ENCODE measurements at places on chromosomes 4 and X.

- DNase-seq = no peak
These were observed 91.8 kb downstream of the PDE5A start for GRCh38 chr4:119536572-119537528.

DNA sequence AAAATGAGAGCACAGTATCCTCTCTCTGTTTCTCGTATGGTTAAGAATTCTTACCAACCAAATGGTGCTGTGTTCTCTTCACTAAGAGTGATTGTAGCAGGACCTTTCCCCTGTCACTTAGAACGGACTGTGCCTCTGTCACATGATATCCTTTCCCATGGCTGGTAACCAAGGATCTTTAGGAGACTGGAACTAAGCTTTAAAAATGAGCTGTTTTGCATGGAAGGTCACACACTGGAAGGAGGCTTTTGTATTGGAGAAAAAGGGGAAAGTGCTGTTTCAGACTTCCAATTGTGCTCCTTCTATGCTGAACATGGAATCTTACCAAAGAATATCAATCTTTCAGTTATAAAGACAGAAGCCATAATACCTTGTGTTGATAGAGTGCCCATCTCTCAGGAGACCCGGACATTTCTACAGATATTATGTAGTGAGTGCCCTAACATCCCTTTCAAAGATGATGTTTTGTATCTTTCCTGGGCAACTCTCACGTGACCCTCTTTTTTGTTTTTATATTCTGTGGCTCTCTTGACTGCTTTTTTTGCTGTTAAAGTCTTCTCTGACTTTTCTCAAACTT, 148.6 kb downstream of the SLC4A4 start:
- no peak for DNase-seq

GRCh38 chr4:143443728-143444127, 69.8 kb upstream of the SMARCA5 start:
- DNase-seq = no peak

GRCh38 chr4:67684839-67685531, 16.0 kb downstream of the UBA6 start:
- no peak for DNase-seq

GRCh38 chrX:120464411-120464810, 4.7 kb downstream of the LAMP2 start:
- DNase-seq = no peak

DNA sequence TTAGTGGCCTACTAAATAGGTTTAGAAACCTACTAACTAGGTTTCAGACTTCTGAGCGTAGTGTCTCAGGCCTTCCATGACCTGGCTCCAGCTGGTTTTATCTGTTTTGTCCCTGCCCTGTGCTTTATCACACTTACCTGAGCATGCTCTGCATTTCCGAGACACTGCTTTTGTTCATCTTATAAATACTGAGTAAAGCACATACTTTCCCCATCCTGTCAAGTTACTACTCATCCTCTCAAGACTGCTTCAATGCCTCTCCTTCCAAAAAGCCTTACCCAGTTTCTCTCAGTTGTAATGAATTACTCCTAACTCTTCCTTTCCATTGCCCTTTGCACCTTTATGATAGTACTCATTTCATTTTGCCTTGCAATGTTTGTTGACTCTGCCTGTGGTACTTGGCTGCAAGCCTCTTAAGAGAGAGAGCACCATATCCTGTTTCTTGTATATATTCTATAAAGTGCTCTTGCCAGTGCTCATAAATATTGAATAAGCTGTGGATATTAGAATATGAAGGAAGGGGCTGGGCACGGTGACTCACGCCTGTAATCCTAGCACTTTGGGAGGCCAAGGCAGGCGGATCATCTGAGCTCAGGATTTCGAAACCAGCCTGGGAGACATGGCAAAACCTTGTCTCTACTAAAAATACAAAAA, 34.4 kb downstream of the SLAIN2 start:
- DNase-seq = no peak

DNA sequence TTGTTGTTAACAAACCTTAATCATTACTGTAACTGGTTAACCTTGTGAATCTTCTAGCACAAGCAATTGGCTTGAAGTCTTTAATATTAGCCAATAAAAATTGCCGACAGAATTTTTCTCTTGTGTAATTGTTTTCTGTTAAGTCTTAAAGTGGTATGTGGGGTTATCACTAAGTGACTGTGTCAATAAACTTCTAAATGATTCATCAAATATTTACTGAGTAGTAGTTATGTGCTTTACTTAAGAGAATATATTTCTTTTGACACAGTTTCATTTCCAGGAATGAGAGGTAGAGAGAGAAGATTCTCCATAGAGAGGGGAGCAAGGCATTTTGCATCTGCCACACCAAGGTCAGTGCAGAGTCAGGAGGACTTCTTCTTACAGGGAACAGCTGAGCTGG, 2361.6 kb upstream of the AGA start:
- DNase-seq = no peak

DNA sequence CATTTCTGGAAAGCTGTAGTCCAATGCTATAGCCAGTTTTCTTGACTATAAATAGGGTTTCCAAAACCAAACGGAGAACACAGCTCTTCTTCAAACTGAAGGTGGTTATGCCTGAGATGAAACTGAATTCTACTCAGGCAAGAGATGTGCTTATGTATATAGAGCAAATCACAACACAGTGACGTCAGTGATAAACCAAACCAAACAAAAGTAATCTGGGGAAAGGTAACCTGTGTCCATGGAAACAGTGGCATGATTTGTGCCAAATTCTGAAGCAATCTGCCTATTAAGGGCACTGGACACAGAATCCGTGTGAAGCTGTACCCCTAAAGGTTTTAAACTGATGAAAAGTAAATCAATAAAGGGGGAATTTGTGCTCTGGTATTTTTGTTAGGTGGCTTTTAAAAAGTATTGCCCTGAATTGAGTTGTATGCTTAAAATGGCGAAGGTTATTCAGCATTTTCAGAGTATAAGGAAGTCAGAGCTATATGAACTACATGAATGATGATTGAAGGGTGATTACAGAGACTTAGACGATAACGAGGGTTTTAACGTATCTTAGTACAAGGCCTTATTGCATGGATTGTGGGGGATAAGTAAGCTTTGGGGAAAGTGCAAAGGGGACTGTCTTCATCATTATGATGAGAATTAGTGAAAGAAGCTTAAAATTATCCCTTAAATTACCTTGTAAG, 38.6 kb downstream of the NPY5R start:
- DNase-seq = no peak

DNA sequence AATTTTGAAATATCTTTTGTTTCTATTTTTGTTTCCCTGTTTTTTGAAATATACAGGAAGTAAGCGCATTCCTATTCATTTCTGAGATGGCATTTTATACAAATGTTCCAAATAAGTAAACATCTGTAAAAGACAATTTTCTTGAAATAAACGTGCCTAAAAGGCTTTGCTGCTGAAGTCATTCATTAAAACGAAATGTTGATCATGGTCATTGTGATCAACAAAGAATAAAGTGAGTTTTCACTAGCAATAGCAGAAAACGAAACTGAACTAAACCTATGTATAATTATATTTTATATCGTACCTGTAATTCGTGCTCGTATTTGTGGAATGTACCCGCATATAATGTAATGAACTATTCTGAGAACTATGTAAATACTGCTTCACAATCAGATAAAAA, 221.2 kb downstream of the MGST2 start:
- no peak for DNase-seq

- DNase-seq = no peak
These were observed 63.0 kb upstream of the SLC10A4 start for GRCh38 chr4:48420144-48420543.

DNA sequence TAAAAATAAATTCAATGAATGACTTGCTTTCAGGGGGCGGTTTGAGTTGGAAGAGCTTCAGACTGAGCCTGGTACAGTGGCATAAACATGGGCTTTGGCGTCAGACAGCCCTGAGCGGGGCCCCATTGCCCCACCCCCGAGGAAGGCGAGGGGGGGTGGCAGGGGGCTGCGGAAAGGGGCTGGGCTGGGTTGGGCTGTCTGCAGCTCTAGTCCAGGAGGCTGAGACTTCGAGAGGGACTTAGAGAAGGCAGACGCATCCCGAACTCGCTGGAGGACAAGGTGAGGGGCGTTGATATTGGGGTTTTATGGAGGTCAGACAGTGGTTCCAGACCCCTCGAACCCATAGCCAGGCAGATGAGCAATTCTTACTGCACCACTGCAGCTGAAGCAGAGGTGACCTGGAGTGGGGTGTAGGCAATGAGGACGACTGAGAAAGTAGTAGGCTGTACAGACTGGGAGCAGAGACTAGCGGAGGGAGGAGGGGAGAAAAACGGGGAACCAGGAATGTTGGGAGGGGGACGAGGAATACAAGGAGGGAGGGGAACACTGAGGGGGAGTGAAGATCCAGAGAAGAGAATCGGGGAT, at the start of gene MAGED2:
MAGED2 (plus strand) TSS at position 222 of the 585 bp plus-strand sequence. CDS start 1,587 bp downstream, outside the sequence.
- no peak for DNase-seq

DNA sequence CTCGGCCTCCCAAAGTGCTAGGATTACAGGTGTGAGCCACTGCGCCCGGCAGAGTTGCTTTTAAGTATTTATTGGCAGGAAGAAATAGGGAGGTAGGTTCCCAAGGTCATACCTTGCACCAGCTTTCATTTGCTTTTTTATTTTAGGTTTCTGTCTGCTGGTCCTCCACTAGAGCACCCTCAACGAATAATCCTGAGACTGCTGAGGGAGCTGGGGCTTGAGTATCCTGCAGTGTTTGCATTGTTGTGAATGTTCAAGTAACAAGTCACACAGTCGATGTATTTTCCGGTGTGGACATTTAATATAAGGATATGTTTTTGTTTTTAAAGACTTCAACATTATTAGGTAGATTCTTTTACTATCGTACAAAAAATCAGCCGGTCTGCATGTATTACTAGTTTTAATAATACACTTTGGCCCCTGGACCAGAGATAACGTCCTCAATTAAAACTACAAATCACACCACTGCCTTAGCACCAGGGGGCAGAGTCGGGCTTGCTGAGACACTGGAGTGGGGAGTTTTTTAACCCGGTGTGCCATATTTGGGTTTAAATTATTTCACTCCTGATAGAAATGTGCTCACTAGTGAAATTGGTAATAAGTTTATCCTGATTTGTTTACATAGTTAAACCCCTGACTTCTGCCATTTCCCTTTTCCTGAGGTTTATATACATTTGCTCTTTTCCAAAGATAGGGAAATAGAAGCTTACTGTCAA, 11.6 kb downstream of the SMIM20 start:
- no peak for DNase-seq

- no peak for DNase-seq
These were observed 54.1 kb downstream of the APBB2 start for GRCh38 chr4:41160012-41160789.

- no peak for DNase-seq
These were observed 185.8 kb downstream of the ANKRD50 start for GRCh38 chr4:124526769-124527168.

DNA sequence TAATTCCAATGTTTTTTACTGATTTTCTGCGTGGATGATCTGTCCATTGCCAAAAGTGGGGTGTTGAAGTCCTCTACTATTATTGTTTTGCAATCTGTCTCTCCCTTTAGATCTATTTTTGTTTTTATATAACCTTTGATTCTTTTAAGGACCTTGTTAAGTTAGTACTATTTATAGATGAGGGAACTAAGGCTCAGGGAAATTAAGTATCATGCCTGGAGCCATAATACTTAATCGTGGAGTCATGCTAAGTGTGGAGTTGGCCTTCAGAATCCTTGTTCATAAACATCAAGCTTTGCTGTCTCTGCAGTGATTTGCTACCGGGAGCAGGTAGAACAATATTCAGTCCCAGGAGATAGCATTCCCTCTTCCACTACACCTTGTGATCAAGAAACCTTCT, 31.0 kb downstream of the SGMS2 start:
- DNase-seq = no peak

DNA sequence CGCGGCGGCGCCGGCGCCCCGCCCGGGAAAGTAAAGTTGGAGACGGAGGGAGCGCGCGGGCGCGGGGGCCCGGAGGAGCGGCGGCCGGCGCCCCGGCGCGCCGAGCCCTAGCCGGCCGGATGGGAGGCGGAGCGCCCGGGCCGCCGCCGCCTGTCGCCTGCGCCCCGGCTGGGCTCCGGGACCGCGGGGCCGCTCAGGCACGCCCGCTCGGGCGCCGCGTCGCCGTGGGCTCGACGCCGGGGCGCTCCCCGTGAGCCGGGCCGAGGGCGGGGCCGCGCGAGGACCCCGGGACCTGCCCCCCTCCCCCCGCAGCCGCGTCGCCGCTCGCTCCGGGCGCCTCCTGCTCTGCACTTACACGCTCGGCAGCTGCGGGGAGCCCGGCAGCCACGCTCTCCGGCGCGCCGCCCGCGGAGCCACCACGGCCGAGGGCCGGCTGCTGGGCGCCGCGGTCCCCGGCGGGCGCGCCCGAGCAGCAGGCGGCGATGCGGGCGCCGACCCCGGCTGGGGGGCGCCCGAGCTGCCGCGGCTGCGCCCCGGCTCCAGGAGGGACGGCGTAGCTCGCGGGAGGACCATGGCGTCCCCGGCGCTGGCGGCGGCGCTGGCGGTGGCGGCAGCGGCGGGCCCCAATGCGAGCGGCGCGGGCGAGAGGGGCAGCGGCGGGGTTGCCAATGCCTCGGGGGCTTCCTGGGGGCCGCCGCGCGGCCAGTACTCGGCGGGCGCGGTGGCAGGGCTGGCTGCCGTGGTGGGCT, at the start of gene ADRA2C:
ADRA2C (plus strand) TSS at position 350 of the 749 bp plus-strand sequence; CDS start at position 572, 222 bp downstream.
- DNase-seq = no peak

DNA sequence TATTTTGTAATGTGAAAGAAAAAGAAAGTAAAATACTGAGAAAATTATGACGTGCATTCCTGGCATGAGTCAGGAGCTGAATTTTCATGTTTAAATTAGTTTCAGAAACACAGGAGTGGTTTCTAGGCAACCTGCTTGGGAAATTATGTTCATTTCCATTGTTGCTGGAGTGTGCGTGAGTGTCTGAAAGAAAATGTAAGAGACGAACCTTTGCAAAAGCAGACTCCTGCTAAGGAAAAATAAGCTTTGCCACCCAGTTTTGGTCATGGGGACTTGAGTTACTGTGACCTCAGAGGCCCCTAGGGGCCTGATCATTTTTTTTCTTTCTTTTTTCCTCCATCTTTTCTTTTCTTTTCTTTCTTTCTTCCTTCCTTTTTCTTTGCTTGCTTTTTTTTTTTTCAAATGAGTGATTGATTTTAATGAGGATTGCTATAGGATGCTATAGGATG, 18.8 kb upstream of the CHRNA9 start:
- DNase-seq = no peak

DNA sequence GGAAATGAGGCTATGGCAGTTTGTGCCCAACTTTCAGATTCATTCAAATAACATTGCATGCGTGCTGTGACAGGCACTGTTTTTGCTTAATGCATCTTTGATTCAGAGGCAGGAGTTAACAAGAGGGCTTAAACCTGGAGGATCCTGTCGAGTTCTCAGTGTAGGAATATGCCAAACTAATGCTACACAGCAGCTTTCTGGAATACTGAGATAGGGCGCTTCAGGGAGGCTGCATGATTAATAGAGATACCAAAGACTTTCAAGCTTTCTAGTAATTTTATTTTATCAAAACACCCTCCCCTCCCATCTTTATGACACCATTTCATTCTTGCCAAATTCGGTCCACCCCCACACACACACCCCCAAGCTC, 636 bp upstream of the TIMM8A start:
- no peak for DNase-seq
